Activated naive CD4-positive, alpha-beta T cell treated with anti-CD3 and anti-CD28 coated beads for 36 hours (primary cell): ENCODE measurements at places on chromosomes 2 and 18. TPM values are rescaled to one million over a fixed set of nuclear protein-coding genes. Genes with fewer than 3 reads are reported as not detected.

C18orf32 gene
- 26.6 TPM for total RNA-seq

DNA sequence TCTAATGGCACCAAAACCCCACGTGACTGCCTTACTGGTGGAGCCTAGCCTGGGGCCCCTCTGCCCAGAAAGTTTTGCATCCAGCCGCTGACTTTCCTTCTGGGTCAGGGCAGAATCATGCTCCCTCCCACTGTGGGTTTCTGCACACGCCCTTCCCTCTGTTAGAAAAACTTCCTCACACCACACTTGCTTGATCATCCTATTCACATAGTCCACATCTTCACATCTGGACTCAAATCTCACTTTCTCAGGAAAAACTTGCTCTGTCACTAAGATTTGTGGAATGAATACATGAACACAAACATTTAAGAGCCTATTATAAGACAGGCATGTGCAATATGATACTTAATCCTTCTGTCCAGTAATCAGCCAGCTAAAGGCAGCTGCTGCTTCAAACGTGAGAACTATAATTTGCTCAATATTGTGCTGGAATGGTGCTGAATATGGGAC, 274.7 kb downstream of the RND3 start:
- no peaks in the 10 kb centered on the region for H3K4me1 ChIP-seq
- no peak overlapping the region for H3K27ac ChIP-seq
- H3K4me3 ChIP-seq = no peak overlapping the region
- no peaks in the 10 kb centered on the region for H3K27me3 ChIP-seq
- DNase-seq = no peak

REG3A gene
- total RNA-seq = not detected

CNTNAP5 gene
- total RNA-seq = not detected

DNA sequence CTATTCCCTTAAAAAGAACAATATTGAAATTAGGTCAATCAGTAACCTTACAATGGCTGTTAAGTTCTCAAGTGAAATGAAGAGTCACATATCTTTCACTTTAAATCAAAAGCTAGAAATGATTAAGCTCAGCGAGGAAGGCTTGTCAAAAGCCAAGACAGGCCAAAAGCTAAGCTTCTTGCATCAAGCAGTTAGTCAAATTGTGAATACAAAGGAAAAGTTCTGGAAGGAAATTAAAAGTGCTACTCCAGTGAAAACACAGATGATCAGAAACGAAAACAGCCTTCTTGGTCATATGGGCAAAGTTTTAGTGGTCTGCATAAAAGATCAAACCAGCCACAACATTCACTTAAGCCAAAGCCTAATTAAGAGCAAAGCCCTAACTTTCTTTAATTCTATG, 402.6 kb upstream of the ZEB2 start:
- DNase-seq = no peak
- H3K36me3 ChIP-seq = no peaks in the 10 kb centered on the region
- H3K27me3 ChIP-seq = no peaks in the 10 kb centered on the region

- no peaks in the 10 kb centered on the region for H3K27me3 ChIP-seq
- H3K36me3 ChIP-seq = no peaks in the 10 kb centered on the region
- H3K27ac ChIP-seq = no peak overlapping the region
- DNase-seq = no peak
These were observed 655.0 kb downstream of the STK39 start for GRCh38 chr2:167592441-167592840.

GRCh38 chr18:31275722-31276463, 42.1 kb upstream of the DSG1 start:
- no peaks in the 10 kb centered on the region for H3K36me3 ChIP-seq
- no peak overlapping the region for H3K4me3 ChIP-seq
- H3K27me3 ChIP-seq = no peaks in the 10 kb centered on the region
- H3K4me1 ChIP-seq = no peaks in the 10 kb centered on the region

SLC35F5 gene
- total RNA-seq = 12.1 TPM

WIPF1 gene
- 167 TPM for total RNA-seq

DNA sequence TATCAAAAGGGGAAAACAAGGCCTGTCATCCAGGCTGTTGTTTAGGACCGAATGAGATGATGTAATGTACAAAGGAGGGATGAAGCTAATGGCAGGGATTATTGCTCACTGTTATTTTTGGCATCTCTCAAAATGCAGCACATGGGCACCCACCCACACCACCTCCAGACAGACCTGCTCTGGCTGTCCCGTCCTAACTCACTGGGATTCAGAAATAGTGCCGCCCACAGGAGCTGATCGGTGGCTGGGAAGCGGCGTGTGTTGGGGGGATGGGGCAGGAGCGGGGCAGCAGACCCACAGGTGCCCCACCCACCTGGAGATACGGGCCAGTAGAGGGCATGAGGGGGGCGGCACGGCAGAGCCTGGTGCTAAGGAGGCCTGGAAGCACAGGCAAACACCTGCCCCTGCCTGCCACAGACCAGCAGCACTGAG, 52.2 kb downstream of the CRACDL start:
- no peak overlapping the region for H3K4me3 ChIP-seq
- H3K27ac ChIP-seq = no peak overlapping the region
- no peak for DNase-seq
- H3K36me3 ChIP-seq = peaks cover 7% of the 10 kb centered on the region
